ENCODE measurements at places on chromosomes 6 and 20.

DNA sequence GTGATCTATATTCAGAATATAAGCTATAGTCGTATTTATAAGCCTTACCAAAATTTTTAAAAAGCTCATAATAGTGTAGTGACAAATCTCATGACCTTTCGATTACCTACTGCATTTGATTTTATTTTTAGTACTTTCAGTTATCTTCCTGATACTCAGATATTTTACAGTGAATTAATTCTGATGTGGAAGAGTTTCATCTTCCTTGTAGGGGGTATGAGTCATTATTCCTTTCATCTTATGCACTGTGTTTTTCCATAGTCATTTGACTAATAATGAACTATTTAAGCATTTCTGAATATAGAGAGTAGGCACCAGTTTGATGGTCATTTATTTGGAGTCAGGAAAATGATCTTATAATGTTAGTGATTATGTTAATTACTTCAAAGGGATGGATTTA is 36.4 kb downstream of the HDGFL1 start:
- DNase-seq: no peak

DNA sequence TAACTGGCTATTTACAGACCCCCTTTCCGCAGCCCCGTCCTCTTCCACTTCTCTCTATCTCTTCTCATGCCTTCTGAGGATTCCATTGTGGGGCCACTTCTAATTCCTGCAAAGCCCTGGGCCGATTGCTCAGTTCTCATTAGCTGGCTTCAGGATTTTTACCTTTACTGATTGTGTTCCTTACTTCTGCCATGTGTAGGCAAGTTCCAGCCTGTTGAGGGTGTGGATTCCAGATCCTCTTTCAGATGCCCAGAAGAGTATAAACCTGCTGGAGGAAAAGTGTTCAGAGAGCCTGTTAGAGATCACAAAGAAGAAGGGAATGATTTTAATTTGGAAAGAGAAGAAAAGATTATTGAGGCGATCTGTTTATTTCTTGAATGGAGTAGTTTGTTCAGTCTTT is 5.4 kb downstream of the DSE start:
- DNase-seq: no peak

DNA sequence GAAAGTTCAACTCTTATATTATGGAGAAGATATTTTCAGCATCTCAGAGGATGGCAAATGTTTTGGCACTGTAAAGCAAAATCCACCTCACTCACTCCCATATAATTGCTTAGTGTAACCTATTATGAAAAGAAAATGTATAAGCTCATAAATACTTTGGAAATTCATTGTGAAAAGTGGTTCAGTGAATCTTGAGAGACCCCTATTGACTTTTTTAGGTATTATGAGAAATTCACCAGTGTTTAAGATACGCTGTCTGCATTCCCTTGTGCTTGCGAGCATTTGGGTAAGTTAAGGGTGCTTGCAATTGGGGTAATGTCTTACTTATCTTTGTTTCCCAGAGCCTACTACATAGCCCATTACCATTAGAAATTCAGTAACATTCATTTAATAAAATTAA is 66.3 kb upstream of the BMP5 start:
- DNase-seq: no peak

DNA sequence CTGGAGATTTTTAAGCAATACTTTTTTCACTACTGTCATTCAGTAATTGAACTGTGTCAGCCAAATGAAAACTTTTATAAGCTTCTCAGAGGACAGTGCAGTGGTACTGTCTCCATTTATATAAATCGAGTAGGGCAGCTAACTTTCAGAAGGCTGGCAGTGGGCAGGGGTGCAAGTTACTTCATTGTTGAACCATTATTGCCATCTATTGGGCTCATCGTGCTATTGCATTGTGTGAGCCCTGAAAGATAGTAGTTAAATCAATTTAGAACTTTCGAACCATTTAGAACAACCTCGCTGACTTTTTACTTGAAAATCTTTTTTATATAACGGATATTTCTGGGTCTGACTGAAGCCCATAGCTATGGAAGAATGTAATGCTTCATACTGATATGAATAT is 347.8 kb upstream of the PLCB4 start:
- no peak for DNase-seq

DNA sequence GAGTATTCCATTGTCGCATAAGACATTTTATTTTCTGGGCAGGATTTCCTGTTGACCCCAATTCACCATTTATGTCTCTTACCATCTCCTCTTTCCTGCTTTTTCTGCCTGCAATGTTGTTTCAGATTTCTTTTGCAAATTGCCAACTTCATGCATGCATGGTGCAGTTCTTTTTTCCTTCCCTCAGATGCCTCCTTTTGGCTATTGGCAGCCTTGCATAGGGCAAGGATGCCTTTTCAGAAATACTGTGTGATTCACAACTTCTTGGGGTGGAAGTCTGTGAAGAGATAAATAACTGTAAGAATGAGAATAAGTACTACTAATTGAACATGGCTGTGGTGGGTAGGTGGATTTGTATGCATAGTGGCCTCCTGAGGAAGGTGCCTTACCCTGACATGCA is 116.7 kb downstream of the SOX4 start:
- DNase-seq: no peak

- no peak for DNase-seq
Measured at GRCh38 chr6:70107852-70108629, 194.8 kb downstream of the COL9A1 start.

Measured in GM18507 (cell line).